ENCODE measurements at places on chromosomes 3 and 15.

DNA sequence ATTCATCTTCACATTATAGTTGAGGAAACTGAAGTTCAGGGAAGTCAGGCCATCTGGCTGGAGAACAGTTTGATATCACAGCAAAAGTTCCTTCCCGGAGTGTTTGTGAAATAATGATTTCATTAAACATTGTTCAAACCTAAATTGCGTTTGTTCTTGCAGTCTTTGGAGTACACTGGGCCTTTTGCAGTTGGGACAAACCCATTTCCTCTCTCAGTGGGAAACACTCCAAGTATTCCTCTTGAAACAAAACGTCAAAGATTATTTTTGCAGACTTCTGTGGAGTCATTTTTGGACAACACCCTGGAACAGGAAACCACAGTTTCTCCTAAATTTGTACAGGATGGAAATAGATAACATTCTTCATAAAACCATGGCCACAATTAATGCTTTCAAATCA is 287.5 kb downstream of the PTPRG start:
- DNase-seq, result no peak

- DNase-seq, result no peak
Observed at GRCh38 chr3:43212914-43213611, 73.3 kb upstream of the SNRK start.

DNA sequence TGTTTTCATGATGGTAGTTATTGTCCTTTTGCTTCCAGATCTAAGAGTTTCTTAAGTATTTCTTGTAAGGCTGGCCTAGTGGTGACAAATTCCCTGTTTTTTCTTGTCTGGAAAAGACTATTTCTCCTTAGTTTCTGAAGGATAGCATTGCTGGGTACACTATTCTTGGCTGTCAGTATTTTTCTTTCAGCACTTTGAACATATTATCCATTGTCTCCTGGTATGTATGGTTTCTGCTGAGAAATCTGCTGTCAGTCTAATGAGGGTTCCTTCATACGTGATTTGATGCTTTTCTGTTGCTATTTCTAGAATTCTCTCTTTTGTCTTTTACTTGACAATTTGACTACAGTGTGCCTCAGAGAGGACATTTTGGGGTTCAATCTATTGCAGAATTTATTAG is 134.3 kb downstream of the CGGBP1 start:
- DNase-seq, result no peak

DNA sequence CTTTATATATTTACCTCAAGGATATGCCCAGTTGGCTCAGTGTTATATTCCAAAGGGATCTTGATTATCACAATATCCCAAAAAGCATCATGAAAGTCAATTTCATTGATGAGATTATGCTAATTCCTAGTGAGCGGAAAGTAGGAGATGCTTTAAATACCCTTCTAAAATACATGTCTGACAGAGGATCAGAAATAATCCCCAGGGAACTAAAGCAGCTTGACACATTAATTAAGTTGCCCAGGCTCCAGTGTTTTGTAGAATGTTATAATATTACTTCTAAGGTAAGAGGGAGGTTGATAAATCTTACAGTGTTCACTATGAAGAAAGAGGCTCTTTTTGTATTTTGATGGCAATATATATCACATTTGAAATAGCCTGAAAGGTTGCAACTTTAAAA is 767.5 kb upstream of the ROBO1 start:
- DNase-seq, result no peak

DNA sequence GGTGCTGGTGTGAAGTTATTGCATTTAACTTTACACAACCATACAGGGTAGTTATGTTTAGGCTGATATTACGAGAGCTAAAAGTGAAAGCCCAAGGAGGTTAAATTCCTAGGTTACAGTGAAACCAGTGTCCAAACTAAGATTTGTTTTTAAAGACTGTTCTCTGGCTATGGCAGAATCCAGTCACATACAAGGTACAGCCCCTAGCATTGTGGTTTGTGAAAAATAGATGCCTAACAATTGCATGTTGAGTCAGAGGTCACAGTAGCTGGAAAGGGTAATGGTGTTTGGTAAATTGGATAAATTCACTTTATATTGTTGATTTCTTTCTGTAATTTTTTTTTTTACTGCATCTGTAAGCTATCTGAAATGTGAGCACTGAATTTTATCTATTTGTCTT is 614.6 kb upstream of the TBL1XR1 start:
- DNase-seq, result no peak

GRCh38 chr3:106242781-106243180 is 374.0 kb upstream of the CBLB start:
- DNase-seq, result no peak

- no peak for DNase-seq
Observed at GRCh38 chr3:167844528-167844927, 109.0 kb downstream of the SERPINI1 start.

DNA sequence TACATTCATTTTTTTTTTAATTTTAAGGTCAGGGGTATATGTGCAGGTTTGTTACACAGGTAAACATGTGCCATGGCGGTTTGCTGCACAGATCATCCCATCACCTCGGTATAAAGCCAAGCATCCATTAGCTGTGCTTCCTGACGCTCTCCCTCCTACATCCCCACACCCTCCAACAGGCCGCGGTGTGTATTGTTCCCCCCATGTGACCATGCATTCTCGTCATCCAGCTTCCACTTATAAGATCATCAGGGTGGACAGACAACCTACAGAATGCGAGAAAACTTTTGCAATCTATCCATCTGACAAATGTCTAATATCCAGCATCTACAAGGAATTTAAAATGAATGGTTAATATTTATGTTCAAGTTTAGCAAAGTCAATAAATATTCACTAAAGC is 19.4 kb downstream of the ILDR1 start:
- no peak for DNase-seq

DNA sequence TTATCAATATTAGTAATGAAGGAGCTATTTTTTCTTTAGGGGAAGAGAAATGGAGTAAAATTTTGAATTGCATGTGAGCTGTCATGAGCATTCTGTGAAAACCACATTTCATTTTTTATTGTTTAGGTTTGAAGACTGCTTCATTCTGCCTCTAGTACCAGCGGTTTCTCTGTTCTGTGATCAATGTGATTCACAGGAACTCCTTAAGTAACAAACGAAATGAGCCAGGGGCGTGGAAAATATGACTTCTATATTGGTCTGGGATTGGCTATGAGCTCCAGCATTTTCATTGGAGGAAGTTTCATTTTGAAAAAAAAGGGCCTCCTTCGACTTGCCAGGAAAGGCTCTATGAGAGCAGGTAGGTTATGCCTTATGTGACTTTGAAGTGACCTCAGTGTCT is 13.0 kb downstream of the NIPA2 start:
- no peak for DNase-seq

GRCh38 chr15:61888074-61888780 is 172.0 kb downstream of the VPS13C start:
- no peak for DNase-seq

DNA sequence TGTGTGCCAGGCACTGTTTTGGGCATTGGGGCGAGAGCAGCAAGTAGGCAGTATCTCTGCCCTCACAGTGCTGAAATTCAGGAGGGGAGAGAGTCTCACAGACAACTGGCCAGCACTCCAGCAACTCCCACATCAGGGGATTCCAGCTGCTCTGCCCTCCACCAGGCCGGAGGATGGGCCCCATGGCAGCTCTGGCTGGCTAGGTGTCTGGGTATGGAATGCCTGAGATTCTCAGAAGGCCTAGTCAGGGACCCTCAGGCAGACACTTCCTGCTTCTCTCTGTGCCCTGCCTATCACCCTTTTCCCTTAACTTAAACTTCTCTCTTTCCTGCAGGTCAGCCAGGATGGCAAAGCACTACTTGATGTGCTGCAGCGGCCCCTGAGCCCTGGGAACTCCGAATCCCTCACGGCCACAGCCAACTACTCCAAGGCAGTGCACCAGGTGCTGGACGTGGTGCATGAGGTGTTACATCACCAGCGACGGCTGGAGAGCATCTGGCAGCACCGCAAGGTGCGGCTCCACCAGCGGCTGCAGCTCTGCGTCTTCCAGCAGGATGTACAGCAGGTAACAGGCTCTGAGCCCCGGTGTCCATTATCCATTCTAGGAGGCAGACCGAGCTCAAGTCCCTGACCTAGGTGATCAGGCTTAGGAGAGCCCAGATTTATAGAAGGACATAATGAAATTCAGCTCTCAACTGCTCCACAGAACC is 342.2 kb upstream of the ROPN1 start:
- DNase-seq, result no peak

GRCh38 chr3:32882603-32883025 is 64.8 kb downstream of the TRIM71 start:
- no peak for DNase-seq

DNA sequence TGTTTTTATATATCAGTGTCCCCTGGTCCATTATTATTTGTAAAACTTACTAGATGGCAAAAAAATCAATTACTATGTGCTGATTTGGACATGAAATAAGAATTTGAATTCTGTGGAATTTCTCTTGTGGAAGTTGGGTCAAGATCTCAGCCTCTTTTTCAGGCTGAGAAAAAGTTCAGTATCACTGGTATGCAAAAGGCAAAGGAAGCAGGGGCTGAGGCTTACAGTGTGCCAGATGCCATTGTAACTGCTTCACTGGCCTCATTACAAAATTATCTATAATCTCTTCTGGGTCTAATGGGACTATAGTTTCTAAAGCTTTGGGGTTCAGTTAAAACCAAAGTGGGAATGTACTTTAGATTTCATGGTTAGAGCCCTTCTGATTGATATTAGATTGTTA is 125.9 kb upstream of the SLC7A14 start:
- no peak for DNase-seq

GRCh38 chr15:59894835-59895234 is 109.3 kb upstream of the FOXB1 start:
- DNase-seq, result no peak

DNA sequence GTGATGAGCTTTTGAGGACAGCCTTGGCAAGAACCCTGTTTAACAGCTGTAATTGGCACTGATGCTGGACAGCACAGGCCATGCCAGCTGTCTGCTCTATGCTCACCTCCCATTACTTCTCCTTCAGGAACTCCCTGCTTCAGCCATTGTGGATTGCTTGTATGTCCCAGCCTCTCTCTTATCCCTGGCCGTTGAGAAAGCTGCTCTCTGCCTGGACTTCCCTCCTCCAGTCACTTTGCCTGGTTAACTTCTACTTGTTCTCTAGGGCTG is 444.5 kb downstream of the EPHB1 start:
- no peak for DNase-seq

- DNase-seq, result no peak
Observed at GRCh38 chr3:13850161-13850945, 29.5 kb downstream of the WNT7A start.

DNA sequence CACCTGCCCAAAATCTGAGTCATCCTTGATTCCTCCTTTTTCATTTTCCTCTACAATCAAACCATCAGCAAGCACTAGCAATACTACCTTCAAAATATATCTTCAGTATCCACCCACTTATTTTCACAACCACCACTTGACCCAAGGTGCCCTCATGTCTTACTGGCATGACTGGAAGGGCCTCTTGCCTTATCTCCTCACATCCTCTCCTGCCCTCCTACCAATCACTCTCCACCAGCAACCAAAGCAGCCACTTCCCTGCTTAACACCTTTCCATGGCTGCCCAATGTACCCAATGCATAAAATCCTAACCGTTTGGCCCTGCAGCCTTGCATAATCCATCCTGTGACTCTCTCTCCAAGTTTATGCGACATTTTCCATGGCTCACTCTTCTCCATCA is 76.0 kb downstream of the MTHFS start:
- DNase-seq, result no peak

- DNase-seq, result no peak
Observed at GRCh38 chr15:99454941-99455788, 110.6 kb upstream of the MEF2A start.

DNA sequence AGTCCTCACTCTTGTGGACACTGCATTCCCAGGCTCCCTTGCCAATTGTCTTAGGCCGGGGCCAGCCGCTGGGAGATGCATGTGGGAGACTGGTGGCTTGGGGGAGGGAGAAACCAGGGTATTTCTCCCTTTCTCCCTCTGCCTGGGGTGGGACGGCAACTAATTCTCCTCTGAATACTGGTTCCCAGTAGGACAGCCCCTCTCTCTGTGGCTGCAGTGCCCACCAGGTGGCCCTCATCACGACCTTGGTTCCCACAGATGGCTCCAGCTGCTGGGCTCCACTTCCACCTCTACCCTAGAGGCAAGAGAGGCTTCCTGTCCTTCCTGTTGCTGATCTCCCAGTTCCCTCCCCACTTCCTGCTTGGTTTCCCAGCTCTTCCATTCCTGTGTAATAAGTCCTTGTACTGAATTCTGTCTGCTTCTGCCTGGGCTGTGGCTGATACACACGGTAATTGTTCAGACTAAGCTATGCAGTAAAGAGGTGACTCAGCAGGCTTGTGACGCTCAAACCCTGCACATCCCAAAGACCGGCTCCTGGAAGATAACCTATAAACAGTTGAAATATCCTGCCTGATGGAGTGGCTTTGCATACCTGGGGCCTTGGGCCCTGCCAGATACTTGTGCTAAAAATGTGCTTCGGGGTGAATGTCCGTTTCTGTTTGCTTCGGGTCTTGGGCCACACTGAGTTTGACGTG is 20.4 kb upstream of the COPG1 start:
- DNase-seq, result no peak

GRCh38 chr3:183116025-183116614 is 16.8 kb upstream of the MCCC1 start:
- no peak for DNase-seq

- DNase-seq, result no peak
Observed at GRCh38 chr3:97937205-97937604, 35.0 kb downstream of the RIOX2 start.

DNA sequence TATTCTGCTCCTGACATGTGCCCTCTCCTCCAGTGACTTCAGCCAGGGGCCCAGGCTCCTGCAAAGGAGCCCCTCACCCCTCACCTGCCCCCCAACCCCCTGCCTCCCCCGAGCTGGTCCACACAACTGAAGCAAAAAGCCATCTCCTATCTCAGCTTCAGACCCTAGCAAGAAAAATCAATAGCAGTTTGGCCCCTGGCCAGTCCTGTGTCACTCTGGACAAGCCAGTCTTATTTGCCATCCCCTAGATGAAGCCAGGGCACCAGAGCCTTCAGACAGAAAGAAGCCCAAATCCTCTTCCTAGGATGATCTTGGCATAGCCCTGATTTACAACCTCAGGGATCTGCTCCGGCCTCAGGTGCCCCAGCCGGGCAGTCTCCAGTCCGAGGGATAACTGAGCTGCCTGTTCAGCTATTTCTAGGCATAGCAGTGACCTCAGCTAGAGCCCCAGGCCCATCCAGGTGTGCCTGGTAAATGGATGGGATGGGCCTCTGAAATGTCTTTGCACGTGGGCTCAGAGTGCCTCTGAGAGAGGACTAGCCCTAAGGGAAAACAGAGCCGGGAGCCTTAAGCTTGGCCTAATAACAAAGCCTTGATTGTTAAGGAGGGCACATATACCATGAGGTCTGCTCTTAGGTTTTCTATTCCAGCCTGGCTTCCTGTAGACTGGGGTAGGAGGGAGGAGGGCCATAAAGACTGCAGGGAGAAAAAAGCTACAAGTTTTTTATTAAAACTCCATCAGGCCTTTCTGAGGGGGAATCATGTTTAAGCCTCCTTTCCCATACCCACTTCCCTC is 242.0 kb downstream of the SHQ1 start:
- no peak for DNase-seq

DNA sequence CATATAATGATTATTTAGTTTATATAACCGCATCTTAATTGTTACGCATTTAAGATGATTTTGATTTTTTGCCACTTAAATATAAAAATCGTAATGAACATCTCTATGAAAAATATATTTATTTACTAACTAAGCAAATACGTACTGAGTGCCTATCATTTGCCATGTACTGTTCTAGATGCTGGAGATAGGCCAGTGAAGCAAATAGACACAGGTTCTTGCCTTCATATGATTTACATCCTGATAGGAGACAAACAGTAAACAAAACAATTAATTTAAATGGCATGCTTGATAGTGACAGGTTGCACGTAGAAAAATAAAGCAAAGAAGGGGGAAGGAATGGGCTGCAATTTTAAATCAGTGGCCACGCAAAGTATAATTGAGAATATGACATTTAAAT is 217.2 kb downstream of the KCNH8 start:
- DNase-seq, result no peak

Measured in stimulated activated CD4-positive, alpha-beta T cell treated with anti-CD3 and anti-CD28 coated beads, Interleukin-1b, Interleukin-23, amount 100 ng/mL, for 1 hour (primary cell).